Activated naive CD8-positive, alpha-beta T cell treated with anti-CD3 and anti-CD28 coated beads for 36 hours (primary cell): ENCODE measurements at places on chromosomes 13 and 19. TPM values are rescaled to one million over a fixed set of nuclear protein-coding genes. Genes with fewer than 3 reads are reported as not detected.

ZNF665 gene
- total RNA-seq = 6.6 TPM

ETV2 gene
- 1.5 TPM for total RNA-seq

CKAP2 gene
- 55.4 TPM for total RNA-seq

DUS3L gene
- 106 TPM for total RNA-seq

ZNF227 gene
- 24.5 TPM for total RNA-seq

ZNF302 gene
- total RNA-seq = 14.6 TPM

DPF1 gene
- total RNA-seq = 0.41 TPM

PRODH2 gene
- total RNA-seq = not detected

ZSCAN1 gene
- not detected for total RNA-seq

HTR2A gene
- not detected for total RNA-seq

CLDN10 gene
- not detected for total RNA-seq

LPAR2 gene
- total RNA-seq = 23.7 TPM

SIAH3 gene
- 0.30 TPM for total RNA-seq

MYBPC2 gene
- total RNA-seq = 0.45 TPM

MBD3L2 gene
- not detected for total RNA-seq

WTIP gene
- 0.23 TPM for total RNA-seq

PIP5K1C gene
- 12.9 TPM for total RNA-seq

ZNF728 gene
- not detected for total RNA-seq
